ENCODE measurements at places on chromosomes 1 and 21. TPM values are rescaled to one million over a fixed set of nuclear protein-coding genes. Genes with fewer than 3 reads are reported as not detected.

DNA sequence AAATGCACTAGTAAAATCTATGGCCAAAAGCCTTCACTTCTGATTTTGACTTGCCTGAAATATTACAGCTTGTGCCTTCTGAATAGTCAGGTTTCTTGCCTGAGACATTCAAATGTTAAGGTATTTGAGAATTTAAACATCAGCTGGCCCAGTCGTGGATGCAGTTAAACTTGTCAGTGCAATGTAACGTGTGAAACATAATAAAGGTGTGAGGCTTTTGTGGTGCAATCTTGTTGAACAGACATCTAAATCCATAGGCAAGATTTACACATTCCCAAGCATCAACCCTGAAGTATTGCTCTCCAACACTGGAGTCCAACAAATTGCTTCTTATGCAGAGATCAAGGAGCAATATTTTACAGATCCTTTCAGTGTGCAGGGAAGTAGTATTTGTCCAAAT lies 4.4 kb downstream of the CCN1 start:
- DNase-seq = no peak

- DNase-seq = no peak
Observed at GRCh38 chr1:32701951-32702598, 495 bp downstream of the SYNC start.

DNA sequence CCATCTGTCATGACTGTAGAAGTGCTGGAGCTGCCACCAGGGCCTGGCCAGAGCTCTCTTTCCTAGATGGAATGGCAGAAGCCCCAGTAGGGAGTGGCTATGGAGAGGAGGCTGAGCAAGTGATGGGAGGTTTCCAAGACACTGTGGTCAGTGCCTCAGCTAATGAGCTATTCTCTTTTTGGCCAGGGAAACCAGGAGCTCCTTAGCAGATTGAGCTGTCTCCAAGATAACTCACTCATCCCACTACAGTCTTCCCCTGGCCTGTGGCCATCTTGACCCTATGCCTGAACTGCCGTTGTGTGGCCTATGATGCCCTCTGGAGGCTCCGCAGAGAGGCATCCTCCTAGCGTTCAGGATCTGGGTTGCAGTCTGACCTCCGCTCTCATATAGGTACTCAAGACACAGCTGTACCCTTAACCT lies 60.5 kb downstream of the ERI3 start:
- DNase-seq = no peak

DNA sequence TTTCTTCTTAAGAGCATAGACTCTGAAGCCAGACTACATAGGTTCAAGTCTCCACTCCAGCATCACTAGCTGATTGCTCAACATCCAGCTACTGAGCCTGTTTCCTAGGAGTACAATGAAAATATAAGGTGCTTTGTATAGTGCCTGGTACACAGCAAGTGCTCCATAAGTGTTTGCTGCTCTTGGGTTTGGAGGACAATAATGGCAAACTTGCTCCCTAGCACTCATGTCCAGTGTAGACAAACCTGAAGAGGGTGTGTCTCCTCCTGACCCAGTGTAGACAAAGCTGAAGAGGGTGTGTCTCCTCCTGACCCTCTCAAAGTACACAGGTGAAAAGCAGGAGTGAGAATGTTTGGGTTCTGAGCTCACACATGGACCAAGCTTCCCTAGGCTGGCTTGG lies 10.5 kb upstream of the ECE1 start:
- DNase-seq = no peak

DNA sequence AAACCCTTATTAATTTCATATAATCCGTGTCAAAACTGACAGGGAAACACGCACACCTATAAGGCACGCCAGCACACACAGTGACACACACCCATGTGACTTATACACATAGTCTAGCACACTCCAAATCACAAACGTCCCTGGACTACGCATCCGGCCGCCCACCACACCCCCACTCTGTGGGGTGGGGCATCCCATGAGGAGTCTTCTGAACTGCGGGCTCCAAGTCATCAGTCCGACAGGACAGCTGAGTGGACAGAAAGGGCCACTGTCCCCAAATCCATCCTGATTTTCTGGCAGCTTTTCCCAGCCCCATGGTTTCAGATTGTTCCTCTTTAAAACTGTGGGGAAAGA lies 829 bp downstream of the PEA15 start:
- peak; percentile 74 for DNase-seq

Gene CLCA1
- not detected for total RNA-seq

Gene DNAJC28
- 0.37 TPM for total RNA-seq

Gene CFAP57
- total RNA-seq = not detected

Gene LCE2B
- not detected for total RNA-seq

Gene NPPA
- total RNA-seq = not detected

Gene ST7L
- total RNA-seq = 10.6 TPM

Gene CYP4A11
- total RNA-seq = not detected
